ENCODE measurements at places on chromosomes 6 and 20.

DNA sequence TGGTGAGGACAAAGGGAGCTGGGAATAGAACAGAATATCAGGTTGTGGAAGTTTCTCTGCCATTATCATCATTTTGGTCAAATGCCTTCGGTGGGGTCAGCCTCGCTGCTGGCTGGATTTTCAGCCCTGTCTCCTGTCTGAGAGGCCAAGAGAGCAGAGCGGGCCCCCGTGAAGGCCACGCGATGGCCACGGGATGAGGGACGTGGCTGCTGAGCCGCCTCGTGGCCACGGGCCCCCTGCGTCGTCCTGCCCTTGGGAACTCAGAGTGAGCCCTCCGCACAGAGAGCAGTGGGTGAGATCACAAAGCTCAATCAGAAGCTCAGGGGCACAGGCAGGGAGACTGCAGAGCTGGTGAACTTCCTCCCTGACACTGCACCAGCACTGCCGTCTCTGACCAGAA lies 363.7 kb downstream of the CDH4 start:
- no peak for DNase-seq

GRCh38 chr6:63213325-63213724 lies 2.1 kb downstream of the FKBP1C start:
- no peak for DNase-seq

DNA sequence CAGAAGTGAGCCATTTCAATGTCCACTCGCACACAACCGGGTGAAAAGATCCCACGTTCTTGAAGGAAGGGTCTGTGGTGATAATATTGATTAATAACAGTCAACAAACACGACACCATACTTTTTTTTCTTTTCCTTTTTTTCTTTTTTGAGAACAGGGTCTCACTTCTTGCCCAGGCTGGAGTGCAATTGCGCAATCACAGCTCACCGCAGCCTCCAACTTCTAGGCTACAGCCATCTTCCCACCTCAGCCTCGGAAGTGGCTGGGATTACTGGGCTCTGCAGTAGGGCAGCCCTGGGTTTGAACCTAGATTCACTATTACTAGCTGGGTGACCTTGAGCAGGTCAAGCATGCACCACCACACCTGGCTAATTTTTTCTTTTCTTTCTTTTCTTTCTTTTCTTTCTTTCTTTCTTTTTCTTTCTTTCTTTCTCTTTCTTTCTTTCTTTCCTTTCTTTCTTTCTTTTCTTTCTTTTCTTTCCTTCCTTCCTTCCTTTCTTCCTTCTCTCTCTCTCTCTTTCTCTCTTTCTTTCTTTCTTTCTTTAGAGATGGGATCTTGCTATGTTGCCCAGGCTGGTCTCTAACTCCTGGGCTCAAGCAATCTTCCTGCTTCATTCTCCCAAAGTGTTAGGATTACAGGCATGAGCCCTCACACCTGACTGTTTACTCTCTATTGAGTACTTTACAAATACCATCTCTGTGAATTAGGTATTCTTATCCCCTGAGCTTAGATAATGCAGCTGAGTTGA lies 123.9 kb downstream of the SNX5 start:
- no peak for DNase-seq

- peak; percentile 43 for DNase-seq
These were observed 765 bp upstream of the GMDS start for GRCh38 chr6:2245877-2246863.

DNA sequence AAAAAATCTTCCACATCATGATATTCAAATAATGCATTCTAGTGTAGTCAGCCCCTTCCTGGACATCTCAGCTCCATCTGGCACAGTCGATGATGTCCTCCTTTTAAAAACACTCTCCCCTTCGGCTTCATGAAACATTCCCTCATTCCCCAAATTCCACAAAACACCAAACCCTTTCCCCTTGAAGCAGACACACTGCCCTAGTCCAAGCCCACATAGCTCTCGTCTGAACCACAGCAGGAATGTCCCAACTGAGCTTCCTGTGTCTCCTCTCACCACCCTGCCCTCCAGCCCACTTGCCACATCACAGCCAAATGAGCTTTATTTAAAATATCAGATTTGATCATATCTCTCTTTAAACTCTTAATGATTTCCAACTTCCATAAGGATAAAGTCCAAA lies 106.4 kb upstream of the CARMIL1 start:
- DNase-seq: peak; percentile 99

- DNase-seq: no peak
These were observed 111.2 kb upstream of the CARMIL1 start for GRCh38 chr6:25167961-25168360.

DNA sequence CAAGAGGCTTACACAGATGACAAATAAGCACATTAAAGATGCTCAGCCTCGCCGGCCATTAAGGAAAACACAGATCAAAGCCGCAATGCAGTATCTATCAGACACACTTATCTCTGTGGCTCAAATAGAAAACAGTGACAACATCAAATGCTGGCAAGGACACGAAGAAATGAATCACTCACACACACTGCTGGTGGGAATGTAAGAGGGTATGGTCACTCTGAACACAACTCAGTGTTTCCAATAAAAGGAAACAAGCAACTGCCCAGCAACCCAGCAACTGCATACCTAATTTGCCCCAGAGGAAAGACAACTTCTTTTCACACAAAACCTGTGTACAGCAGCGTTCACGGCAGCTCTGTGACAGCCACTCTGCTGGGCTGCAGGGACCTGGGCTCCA lies 155.8 kb downstream of the WDR27 start:
- no peak for DNase-seq

DNA sequence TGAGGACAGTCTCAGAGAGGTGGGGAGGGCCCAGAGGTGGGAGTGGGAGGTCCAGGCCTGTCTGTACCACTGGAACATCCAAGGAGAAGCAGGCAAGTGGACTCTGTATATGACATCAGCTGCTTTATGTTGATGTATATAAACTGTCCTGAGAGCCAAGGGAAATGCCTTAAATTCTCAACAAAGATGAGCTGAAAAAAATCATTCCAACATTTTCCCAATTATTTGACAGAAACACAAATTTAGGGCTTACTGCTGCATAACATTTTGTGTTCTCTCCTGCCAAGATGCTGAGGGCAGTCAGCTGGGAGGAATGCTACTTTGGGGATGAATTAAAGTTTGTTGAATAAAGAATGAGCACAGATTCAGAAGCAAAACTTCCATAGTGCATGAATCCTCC lies 52.8 kb downstream of the FOXC1 start:
- DNase-seq: peak; percentile 69

- DNase-seq: no peak
These were observed 3.0 kb upstream of the HTR1E start for GRCh38 chr6:86934365-86934764.

GRCh38 chr6:9025796-9026394 lies 590.5 kb upstream of the SLC35B3 start:
- peak; percentile 14 for DNase-seq

- peak; percentile 79 for DNase-seq
These were observed 2.4 kb upstream of the MCM3 start for GRCh38 chr6:52286798-52287432.

GRCh38 chr6:148583631-148584030 lies 163.2 kb upstream of the UST start:
- DNase-seq: no peak

DNA sequence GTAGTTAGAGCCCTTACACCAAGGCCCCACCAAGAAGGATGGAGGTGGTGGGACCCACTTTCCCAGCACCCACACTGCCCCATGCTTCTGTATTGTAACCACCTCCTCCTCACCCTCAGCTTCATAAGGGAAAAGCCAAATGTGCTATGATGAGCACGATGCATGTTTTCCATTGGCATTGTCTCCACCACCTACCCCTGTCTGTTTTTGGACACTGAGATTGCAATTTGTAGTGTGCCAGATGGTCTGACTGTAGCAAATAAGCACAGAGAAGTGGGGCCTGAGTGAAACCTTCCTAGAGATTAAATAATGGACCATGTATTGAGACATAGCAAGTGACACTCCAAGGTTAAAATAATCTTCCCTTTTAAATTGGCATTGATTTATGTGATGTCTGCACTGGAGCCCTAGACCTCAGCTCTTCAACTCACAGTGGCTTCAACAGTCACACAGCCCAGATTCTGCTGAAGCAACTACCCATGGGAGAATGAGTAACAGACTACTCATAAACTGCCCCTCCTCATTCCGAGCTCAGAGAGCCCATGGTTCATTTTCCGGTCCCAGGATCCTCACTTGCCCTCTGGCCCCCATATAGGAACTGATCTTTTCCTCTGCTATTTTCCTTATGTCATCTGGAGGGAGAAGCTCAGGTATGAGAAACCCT lies 177.9 kb downstream of the COL9A1 start:
- peak; percentile 83 for DNase-seq

DNA sequence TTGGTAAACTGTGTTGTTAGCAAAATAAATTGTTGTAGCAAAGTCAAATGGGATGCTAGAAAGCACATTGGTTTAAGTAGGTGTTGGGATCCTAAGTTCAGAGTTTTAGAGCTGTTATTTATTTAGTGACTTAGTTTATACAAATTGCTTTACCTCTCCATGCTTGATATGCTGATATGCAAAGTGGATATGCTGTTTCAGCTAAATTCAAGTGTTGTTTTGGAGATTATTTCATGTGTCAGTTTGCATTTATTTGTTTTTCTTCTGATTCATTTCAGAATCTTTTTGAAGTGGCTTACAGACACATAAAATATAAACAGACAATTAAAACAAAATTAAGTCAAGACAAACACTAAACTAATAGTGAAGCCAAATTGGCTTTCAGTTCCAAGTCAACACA lies 203.5 kb downstream of the ADGRB3 start:
- no peak for DNase-seq

- DNase-seq: no peak
These were observed 14.0 kb downstream of the NUDT3 start for GRCh38 chr6:34378470-34378869.

DNA sequence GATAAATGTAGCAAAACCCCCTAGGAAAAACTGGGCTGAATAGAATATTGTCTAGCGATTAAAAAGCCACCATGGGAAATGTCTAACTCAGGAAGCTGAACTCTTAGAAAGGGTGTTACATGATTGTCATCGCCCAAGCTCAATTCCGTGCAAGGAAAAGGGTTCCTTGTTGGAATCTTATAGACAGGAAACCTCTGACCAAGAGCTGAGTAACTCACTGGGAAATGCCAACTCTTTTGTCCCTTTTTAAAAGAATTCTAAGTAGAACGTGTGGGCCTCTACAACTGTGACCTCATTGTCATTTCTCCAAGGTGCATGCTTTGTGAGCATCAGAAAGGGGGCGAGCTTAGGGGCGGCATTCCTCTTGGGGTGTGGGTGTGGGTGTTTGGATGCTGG lies 88.1 kb downstream of the SYNJ2 start:
- DNase-seq: peak; percentile 40

DNA sequence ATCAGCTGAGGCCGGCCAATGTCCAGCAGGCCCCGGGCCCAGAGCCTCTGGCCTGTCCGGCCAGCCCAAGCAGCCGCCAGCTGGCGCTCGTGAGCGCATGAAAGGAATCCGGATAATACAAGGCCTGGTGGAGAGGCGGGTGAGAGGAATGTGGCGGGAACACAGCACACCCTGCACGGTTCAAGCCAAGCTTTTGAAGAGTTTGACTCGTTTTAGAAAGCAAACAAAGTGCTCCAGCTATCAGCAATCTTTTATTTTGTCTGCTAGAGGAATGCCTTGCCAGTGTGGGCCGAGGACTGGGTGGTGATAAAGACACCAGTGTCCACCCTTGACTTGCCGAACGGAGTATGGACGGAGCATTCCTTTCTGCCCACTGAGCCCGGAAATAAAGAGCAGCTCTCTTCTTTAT lies 9.3 kb upstream of the NEDD9 start:
- DNase-seq: no peak

DNA sequence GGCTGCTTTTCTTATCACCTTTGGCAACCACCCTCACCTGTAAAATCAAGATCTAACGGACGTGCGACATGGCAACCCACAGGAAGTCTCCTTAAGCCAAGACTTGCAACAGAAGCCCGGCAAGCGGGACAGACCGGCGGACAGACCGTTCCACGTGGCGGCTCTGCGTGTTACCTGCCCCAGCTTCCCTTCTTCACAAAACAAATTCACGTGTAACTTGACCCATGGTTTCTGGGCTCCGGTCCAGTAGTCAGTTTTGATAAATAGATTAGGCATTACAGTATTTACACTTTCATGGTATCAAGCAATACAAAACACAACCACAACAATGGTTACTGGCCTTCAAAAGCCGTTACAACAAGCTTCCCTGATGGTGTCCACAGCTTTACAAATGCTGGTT lies 133.8 kb downstream of the PRND start:
- DNase-seq: no peak

- no peak for DNase-seq
These were observed 48.9 kb downstream of the VTA1 start for GRCh38 chr6:142195862-142196541.

DNA sequence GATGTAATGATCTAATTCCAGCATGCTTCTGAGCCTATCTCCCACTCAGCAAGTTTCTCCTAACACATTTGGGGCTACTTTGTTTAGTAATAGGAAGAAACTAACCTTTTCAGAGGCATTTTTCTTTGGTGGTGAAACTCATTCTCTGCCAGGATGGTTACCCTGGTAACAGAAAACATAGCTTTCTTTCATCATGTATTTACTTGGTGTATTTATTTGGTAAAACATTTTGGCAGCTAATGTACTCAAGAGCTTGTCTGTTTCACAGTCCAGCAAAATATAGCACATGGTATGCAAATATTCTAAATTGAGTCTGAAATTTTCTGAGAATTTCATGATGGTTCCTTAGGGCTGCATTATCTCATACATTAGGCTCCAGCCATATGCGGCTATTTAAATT lies 100.0 kb downstream of the SLC35B3 start:
- no peak for DNase-seq

- no peak for DNase-seq
These were observed 26.7 kb downstream of the NTSR1 start for GRCh38 chr20:62735331-62735821.

DNA sequence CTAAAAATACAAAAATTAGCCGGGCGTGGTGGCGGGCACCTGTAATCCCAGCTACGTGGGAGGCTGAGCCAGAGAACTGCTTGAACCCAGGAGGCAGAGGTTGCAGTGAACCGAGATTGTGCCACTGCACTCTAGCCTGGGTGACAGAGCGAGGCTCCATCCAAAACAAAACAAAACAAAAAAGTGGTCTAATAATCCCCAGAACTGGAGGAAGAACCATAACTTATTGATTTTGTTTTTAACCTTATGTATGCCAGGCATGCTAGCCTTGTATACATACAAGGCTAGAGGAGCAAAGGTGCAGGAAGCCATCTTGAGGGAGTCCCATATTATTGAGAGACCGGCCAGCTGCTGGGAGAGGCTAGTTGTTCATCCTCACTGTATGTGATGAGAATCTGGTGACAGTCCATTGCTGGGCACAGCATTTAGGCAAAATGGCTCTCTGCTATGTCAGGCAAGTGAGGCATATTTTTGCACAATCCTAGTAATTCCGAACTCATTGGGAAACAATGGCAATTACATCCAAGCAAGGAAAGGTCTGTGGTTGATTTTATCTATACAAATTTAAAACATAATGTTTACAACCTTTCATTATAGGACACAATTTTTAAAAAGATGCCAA lies 18.0 kb downstream of the HFE start:
- no peak for DNase-seq
